ENCODE measurements at places on chromosomes 7 and 10.

DNA sequence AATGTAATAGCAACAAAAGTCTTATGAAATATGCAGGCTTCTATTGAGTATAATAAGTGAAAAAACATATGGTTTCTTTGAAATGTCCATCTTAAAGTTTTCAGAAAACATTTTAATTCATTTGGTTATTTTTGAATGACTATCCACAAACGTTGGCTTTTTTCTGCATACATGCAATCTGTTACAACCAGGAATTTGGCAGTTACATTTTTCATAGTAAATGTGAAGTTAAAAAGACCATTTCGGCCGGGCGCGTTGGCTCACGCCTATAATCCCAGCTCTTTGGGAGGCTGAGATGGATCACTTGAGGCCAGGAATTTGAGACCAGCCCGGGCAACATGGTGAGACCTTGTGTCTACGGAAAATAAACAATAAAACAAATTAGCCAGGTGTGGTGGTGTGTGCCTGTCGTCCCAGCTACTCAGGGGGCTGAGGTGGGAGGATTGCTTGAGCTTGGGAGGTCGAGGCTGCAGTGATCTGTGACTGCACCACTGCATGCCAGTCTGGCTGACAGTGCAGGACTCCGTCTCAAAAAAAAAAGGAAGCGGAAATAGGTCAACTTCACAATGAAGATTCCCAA is 73.9 kb upstream of the NMT2 start:
- DNase-seq: no peak

GRCh38 chr10:108783897-108784296 is 1139.4 kb downstream of the XPNPEP1 start:
- DNase-seq: peak; percentile 26

DNA sequence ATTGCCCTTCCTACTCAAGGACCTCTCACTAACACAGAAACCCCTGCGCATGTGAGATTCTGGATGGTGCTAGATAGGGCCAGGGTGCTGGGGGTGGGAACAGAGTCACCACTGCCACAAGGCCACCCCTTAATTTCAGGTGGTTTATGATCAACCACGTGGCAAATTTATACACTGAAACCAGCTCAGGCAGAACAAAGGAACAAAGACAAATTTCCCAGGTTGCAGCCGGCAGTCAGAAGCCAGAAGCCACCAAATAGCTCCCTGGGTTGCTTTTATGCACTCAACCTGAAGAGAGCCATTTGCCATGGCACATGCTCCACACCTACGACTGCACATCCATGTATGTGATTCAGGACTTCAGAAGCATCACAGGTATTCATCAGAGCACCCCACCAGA is 2.5 kb downstream of the VOPP1 start:
- DNase-seq: no peak

GRCh38 chr10:91768123-91768522 is 30.1 kb upstream of the TNKS2 start:
- DNase-seq: no peak

DNA sequence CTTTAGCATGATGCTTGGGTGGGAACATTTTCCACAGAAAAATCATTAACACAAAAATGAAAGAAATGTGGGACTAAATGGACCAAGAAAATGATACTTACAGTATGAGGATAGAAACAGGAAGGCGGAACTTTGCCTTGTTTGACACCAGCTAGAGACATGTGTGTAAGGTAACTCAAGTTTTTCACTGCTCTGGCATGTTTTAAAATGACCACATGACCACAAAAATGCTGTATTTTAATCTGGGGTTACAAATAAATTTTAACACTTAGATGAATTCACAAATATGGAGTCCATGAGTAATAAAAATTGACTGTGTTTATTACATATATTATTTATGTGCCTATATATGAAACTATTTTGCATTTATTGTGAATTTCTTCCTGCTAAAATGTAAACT is 100.9 kb upstream of the PHYHIPL start:
- DNase-seq: no peak

- no peak for DNase-seq
Measured at GRCh38 chr7:105267244-105267643, 121.5 kb downstream of the SRPK2 start.

- DNase-seq: no peak
Measured at GRCh38 chr7:55092186-55092974, 73.6 kb downstream of the EGFR start.

GRCh38 chr7:11221984-11222383 is 248.3 kb downstream of the PHF14 start:
- DNase-seq: no peak

GRCh38 chr7:122864016-122864415 is 22.2 kb downstream of the CADPS2 start:
- DNase-seq: no peak

DNA sequence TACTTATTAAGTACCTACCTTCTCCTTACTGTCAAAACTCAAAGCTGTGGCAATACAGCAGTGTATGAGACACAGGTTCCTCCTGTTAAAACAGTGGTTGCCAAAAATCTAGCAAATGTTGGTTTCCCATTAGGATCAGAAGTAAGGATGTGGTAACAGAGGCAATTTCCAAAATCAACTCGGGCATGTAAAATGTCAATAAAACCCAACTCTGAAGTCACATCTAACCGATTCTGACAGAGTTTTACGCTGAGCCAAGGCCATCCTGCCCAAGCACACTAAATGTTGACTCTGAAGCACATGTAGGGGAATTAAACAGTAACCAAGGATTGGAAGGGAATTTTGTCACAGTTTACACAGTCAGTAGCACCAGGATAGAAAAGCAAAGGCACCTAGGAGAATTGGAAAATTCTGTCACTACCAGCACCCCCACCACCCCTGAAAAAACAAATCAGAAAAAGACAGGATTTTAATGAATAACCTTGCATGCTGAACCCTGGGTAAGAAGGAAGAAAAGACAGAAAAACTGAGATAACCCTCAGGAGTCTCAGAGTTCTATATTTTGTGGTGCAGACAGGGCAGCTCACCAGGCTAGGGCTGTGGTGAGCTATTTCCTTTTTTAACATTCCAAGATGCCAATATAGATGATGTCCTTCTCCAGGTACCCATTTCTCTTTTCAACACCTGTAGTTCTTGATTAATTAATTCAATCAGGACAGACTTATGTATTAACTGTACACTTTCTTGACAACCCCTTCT is 119.5 kb downstream of the DOCK4 start:
- no peak for DNase-seq

GRCh38 chr10:119136084-119136483 is 29.4 kb downstream of the SFXN4 start:
- no peak for DNase-seq

- no peak for DNase-seq
Measured at GRCh38 chr7:70093205-70093904, 495.1 kb downstream of the AUTS2 start.

- no peak for DNase-seq
Measured at GRCh38 chr10:128051548-128051947, 74.7 kb downstream of the MKI67 start.

DNA sequence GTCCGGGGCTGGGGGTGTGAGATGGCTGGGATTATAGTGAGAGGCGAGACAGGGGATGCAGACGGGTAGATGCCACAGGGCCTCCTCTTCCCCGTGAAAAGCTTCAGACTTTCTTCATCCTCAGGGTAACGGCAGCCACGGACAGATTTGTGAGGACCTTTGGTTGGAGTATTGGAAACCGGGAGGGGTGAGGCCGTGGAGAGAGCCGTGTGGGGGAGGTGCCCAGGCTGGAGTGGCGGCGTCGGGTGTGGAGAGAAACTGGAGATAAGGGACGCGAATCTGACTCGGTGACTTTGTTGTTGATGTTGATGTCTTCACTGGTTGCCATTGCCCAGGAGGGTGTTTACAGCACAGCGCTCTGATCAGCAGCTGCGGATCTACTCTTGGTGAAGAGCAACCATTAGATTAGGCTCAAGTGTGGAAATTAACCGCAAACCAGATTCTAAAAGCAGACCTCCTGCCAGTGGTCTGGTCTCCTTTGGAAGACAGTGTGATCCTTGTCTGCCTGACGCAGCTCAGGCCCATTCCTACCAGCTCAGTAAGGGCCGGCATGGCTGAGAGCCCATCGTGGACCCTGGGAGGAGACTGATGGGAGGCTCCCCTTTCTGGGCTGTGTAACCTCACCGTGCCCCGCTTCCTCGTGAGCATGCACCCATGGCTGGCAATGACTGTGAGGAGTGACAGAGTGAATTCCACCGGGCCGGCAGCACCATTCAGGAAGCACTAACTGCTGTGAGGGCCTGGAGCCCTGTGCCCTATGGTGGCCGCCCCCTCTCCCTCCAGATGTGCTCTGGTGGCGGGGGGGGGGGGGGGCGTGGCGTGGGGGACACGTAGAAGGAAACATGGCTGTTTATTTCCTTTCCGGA is 90.3 kb downstream of the INPP5A start:
- DNase-seq: no peak

DNA sequence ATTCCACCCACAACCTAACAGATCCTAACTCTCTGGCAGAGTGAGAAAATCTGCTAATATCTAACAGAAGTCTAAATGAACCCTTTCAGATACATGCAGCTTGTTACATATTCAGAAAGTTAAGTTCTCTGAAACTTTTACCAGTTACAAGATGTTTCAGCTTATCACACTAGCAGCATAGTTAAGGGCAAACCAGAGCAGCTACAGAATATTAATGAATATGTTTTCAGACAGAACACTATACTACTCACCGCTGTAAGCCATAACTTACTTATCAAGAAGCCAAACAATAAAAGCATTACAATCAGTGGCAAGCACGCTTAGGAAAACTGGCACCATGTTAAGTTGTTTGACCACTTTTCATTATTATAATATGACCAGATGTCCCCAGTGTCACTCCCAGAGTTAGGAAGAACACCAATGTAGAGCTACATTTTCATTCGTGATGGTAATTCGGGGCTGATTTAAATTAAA is 2.7 kb downstream of the ITGB1 start:
- DNase-seq: no peak

DNA sequence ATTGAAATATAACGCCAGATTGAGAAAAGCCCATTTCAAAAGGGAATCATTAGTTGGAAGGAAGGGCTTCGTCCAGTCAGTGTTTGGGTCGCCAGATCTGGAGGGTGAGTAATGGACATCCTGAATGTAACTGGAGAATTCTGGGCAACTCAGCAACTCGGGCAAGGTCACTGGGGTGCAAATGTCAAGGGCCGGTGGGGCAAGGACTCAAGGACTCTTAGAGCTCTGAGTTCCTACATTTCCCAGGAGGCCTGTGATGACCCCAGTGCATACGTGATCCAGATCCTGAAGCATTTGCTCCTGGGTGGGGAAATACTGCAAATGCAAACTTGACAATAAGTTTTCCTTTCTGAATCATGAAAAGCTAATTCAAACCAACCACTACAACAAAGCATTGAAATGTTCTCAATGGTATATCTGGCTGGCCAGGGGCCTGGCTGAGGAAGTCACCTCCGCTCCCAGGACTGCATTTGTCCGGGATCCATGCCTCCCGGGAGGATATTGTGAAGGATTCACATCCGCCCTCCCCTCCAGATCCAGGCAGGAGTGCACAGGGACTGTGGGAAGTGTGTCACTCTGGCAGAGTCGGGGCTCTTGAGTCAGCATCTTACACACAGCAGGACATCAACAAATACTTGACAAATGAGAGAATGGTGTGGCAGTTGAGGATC is 164.0 kb downstream of the FANK1 start:
- DNase-seq: peak; percentile 73

GRCh38 chr7:44750921-44751571 is 2.4 kb downstream of the ZMIZ2 start:
- no peak for DNase-seq

DNA sequence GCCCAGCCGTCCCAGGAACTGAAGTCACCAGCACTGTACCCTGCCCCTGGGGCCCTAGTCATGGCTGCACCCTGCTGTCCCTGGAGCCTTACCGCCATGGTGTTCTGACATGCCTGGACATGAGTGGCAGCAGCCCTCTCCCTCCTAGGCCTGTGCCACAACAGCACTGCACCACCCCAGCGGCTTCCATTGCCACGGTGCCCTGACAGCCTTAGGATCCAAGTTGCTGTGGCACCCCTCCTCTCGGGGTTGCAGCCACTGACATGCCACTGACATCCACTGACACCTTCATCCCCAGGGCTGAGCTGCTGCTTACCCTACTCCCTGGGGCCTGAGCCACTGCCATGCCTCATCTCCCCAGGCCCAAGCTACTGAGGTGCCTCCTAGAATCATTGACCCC is 39.6 kb upstream of the SHH start:
- no peak for DNase-seq

DNA sequence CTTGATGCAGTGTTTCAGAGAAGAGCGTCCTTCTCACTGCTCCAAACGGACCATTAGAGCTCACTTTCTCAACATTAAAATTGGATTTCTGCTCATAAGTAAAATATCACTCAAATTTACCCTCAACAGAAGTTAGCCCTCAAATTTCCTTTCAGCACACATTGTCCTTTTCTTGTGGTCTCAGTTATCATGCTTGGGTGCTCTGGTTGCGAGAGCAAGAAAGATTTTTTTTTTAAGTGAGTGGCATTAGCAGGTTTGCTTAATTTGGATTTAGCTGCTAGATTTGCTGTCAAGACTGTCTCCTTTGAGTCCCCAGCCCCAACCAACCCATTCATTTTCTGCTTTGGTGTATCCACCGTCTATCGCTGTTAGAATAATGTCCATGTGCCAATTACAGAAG is 2.6 kb upstream of the CH25H start:
- DNase-seq: no peak

DNA sequence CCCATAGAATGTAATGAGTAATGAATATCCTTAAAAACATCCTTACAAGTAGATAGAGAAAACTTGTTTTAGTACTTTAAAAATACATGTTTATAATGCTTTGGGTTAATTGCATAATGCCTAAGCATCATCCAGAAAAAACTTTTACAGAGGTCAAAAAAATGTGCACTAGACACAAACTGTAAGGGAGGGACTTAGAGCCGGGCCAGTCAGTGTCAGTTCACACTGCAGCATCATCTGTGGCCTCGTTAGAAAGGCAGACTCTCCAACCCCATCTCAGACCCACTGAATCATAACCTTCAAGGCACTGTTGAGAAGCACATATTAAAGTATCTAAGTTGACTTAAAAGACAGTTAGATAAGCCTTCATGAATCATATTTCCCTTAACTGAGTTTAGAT is 230.1 kb upstream of the PRPS1L1 start:
- DNase-seq: no peak

DNA sequence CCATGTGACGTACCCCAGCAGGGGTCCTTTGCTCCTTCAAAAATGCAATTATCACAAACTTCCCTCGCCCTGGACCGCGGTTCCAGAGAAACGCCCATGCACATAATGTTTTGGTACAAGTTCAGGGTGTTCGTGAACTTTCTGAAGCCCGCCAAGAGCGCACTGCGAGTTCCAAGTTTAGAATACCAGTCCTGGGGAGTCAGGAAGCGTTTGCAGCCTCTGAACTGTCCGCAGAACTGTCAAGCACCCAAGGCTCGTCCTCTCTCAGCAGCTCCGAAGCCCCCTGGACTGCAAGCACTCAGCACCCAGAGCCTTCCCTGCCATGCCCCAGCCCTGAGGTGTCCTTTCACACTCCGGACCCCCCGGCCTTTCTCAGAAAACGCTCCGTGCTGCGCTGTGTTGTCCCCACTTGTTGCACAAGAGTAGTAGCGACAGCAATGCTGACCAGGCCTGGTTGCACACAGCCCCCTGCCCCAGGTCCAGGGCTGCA is 30.3 kb downstream of the CALML3 start:
- DNase-seq: no peak

- no peak for DNase-seq
Measured at GRCh38 chr10:49075743-49076142, 39.6 kb downstream of the VSTM4 start.

- DNase-seq: no peak
Measured at GRCh38 chr10:11089272-11089671, 71.6 kb downstream of the CELF2 start.

- DNase-seq: no peak
Measured at GRCh38 chr7:70923181-70923845, 208.6 kb upstream of the GALNT17 start.
